Ascending aorta (tissue), 2 donors: ENCODE measurements at places on chromosomes 4 and X.

- no peak for DNase-seq
Observed at GRCh38 chrX:35682476-35682875, 115.7 kb upstream of the MAGEB16 start.

DNA sequence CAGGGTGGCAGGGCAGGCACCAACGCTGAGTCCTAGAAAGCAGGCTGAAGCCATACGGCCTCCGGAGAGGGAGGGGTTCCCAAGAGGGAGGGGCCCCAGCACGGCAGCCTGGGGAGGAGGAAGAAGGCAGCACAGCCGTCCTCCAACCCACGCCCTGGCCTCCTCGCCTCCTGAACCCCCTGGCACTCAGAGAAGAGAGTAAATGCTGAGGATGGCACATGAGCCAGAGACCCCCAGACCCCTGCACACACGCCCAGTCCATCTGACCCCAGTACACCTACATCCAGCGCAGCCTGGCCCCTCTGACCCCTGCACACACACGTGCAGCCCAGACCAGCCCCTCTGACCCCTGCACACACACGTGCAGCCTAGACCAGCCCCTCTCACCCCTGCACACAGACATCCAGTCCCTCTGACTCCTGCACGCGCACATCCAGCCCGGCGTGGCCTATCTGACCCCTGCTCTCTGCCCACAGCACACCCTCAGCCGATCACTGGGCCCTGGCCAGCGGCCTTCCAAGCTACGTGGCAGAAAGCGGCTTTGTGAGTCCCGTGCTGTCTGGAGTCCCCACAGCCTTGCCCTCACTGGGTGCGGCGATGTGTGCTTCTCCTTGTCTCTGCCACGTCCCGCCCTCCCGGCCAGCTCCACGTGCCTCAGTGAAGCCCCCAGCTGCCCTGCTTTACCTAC lies 18.5 kb downstream of the ATP5ME start:
- no peak for DNase-seq

- DNase-seq: no peak
Observed at GRCh38 chrX:152937236-152937635, 39.4 kb downstream of the ZNF185 start.

GRCh38 chr4:110365761-110366160 lies 110.2 kb upstream of the ENPEP start:
- no peak for DNase-seq

DNA sequence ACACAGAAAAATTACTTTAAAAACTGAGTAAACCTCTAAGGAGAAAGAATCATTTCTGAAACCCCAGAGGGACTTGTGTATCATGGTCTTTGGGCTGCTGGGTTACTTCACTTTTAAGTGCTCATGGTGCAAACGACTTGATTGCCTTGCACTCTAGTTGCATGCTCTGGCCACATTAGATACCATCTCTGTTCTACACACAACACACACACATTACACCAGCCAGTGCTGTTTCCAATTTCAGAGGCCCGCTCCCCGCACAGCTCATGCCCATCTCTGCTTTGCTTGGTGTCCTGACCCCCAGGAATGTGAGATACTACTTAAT lies 2.1 kb downstream of the PPP3CA start:
- no peak for DNase-seq

DNA sequence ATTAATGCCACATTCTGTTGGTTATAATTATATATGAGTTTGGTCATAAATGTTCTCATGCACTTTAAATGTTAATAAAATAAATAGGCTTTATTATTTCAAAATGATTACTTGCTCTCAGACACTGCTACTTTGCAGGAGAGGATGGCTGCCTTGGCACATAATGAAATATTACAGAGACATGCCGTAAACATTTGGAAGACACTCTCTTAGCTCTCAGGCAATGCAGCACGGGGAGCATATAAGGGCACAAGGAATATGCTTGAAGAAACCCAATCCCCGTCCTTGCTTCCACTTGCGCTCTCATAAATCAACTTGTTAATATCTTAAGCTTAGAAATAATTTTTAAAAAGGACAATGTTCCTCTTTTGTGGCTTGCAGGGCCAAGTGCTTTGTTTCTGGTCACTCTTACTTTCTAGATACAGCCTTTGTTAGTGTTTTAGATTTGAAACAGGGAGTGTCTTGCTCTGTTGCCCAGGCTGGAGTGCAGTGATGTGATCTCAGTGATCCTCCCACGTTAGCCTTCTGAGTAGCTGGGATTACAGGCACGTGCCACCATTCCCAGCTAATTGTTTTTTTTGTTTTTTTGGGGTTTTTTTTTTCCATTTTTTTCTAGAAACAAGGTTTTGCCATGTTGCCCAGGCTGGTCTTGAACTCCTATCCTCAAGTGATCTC lies 445.0 kb downstream of the SPRY1 start:
- DNase-seq: no peak

GRCh38 chr4:126404549-126404948 lies 1089.8 kb downstream of the FAT4 start:
- DNase-seq: no peak

- DNase-seq: no peak
Observed at GRCh38 chr4:138409670-138410069, 167.5 kb upstream of the SLC7A11 start.

- DNase-seq: no peak
Observed at GRCh38 chrX:9037296-9037695, 3.4 kb upstream of the FAM9B start.

GRCh38 chrX:26649534-26649933 lies 433.6 kb downstream of the MAGEB5 start:
- no peak for DNase-seq

GRCh38 chrX:140123446-140123845 lies 158.1 kb upstream of the CXorf66 start:
- no peak for DNase-seq

- no peak for DNase-seq
Observed at GRCh38 chr4:119040694-119041185, 94.9 kb upstream of the MYOZ2 start.

DNA sequence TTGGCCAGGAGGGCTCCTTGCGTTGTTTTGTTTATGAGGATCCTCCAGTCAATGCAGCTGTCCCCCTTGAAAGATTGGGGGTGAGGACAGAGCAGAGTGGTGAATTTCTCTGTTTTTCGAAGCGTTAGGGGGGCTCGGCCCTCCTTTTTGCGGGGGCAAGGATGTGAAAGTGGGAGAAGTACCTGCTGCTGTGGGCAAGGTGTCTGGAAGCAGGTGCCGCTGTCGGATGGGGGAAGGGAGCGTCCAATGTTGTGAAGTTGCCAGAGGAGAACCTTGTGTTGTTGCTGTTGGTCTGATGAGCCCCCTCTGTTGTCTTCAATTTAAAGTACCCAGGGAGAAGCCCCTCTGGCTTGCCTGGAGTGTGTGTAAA lies 613 bp downstream of the GLRB start:
- no peak for DNase-seq

DNA sequence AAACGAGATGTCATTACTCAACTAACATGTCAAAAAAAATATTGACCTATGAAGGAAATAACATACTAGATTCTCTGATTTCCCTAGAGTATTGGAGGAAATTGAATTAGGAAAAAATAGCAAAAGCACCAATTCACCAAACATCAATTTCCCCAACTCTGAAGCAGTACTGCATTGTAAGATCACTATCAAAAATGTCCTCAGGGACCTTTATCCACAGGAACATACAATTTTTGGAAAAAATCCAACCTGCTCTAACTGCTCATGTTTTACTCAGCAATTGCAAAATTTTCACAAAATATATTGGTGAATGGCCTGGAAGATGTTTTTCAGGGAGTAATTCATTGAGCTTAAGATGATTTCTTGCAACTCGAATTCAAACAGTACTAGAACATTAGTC lies 239.0 kb upstream of the GIMD1 start:
- DNase-seq: no peak

DNA sequence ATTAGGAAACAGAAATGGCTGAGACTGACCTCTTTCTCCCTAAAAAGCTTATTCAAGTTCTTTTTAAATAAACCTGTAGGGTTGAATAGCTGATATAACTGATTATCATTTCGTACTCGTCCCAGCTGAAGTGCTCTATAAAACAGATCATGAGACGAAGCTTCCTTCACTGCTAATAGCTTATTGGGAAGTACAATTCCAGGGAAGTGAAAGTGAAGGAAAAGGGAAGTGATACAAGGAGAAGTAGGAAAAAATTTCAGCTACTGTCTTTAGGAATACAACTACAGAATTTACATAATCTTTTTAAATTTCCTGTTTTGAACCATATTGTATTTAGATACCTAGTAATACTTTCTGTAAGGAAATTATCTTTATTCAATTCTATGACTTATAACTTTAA lies 103.0 kb downstream of the SNCA start:
- no peak for DNase-seq

GRCh38 chrX:16920075-16920474 lies 26.4 kb upstream of the REPS2 start:
- DNase-seq: no peak

DNA sequence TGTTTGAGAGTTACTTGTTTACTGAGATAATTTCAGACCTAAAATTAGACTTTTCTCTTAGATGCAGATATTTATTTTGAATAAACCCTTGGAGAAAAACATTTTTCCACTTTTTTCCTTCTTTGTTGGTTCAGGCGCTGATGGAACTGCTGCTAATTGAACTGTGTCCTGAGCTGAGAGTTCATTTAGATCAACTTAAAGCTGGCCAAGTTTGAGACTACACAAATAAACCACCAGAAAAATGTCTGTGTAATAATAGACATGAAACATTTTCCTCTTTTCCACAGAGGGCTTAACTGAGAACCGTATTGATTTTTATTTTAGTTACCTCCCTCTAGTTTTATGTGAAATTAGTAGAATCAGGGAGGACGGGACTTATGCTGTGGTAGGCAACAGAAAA lies 32.5 kb downstream of the LRP2BP start:
- DNase-seq: no peak

- no peak for DNase-seq
Observed at GRCh38 chr4:26753617-26754016, 107.0 kb upstream of the STIM2 start.

DNA sequence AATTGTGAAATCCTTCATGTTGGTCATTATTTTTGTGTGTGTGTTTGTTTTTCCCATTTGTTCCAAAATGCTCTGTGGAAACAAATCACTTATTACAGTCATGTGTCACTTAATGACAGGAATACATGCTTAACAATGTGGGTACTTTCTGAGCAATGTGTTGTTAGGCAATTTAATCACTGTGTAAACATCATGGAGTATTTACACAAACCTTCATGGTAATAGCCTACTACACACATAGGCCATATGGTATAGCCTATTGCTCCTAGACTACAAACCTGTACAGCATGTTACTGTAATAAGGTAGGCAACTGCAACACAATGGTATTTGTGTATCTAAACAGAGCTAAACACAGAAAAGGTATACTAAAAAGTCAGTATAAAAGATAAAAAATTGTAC lies 388.9 kb upstream of the PPP1R2C start:
- no peak for DNase-seq

DNA sequence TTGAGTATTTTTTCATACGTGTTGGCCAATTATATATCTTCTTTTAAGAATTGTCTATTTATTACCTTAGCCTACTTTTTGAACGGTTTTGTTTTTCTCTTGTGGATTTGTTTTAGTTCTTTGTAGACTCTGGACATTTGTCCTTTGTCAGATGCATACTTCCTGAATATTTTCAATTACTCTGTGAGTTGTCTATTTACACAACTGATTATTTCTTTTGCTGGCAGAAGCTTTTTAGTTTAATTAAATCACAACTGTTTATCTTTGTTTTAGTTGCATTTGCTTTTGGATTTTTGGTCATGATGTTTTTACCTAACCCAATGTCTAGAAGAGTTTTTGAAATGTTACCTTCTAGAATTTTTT lies 19.6 kb downstream of the UGT2B7 start:
- no peak for DNase-seq

DNA sequence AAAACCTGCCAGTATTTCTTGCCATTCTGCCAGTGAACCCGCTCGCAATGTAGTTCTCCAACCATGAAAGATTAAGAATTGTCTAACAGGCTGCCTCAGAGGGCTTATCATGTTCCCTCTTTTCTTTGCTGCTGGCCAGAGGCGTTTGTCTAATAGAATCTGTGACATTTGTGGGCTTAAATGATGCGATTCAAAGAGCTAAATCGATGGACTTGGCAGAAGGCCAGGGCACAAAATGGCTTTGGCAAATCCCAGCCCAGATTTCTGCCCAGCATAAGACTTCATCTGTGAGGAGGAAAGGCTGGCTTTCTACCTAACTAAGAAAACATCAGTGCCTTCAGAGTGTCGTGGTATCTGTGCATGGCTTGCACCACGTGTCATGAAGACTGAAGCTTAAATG lies 79.9 kb downstream of the TRPC5OS start:
- no peak for DNase-seq

GRCh38 chrX:39063037-39063436 lies 261.8 kb downstream of the MID1IP1 start:
- DNase-seq: no peak

DNA sequence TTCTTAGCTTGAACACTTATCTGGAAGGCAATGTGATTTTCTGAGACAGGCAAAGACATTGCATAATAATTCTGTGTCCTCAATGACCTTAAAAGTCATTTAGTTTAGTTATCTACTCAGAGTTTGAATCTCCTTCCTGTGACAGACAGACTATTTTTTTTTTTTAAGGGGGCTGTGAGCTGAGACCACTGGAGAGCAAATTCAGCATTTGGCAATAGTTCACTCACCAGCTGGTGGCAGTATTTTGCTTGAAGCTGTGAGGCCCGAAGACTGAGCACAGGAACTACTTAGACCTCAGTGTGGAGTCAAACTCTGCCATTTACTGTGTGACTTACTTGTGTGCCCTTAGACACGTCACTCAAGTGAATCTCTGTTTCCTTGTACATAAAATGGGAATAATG lies 22.9 kb upstream of the CPE start:
- no peak for DNase-seq

- no peak for DNase-seq
Observed at GRCh38 chrX:150150076-150150779, 211.9 kb upstream of the EOLA2 start.

DNA sequence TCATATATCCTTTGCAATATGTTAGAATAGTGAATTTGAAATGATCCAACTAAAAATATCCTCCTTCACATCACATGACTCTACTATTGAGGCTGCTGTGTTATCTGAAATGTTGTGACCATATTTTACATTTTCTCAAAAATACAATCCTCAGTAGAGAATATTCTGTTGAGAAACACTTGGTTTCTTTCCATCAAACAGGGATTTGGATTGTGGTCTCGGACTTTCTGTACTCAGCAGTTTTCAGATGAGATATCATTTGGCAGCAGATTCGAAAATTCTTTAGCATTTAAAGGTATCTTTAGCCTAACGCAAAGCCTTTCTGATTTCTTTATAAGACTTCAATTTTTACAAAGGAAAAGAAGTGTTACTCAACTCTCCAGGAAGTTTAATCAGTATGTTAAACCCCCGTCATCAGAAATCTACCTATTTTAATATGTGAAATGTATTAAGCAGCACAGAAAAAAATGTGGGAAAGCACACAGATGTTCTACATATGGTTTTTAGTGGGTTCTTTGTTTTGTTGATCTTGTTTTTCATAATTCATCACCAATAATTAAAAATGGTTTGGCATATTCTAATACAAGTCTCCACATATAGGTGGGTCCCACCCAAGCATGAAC lies 55.4 kb upstream of the ANXA3 start:
- no peak for DNase-seq

- DNase-seq: no peak
Observed at GRCh38 chrX:69503782-69504625, at the start of gene NALF2. Gene NALF2, plus strand, starts transcription at chrX:69504326. Its CDS starts 957 bp downstream, at chrX:69505283.
